ENCODE measurements at places on chromosomes 6 and 20. TPM values are rescaled to one million over a fixed set of nuclear protein-coding genes. Genes with fewer than 3 reads are reported as not detected.

Gene PRICKLE4
- 1.1 TPM for total RNA-seq

Gene OPRL1
- 0.34 TPM for total RNA-seq

Gene CHRNA4
- not detected for total RNA-seq

Gene SLC32A1
- not detected for total RNA-seq

Gene ESR1
- total RNA-seq: under 0.01 TPM

Gene SEL1L2
- total RNA-seq: not detected

Gene ANKRD66
- not detected for total RNA-seq

Gene MEP1A
- total RNA-seq: 0.07 TPM

Gene VIP
- total RNA-seq: 0.14 TPM

Gene GGT7
- 1.4 TPM for total RNA-seq

Gene CAGE1
- total RNA-seq: under 0.01 TPM

Gene FOXQ1
- 11.0 TPM for total RNA-seq

Gene JPH2
- 0.68 TPM for total RNA-seq

Gene RIN2
- 27.7 TPM for total RNA-seq

Gene TNFRSF6B
- 5.5 TPM for total RNA-seq

Gene GTSF1L
- not detected for total RNA-seq

Gene COL11A2
- under 0.01 TPM for total RNA-seq

Gene IMPG1
- total RNA-seq: not detected

Gene DEFB132
- total RNA-seq: not detected

Gene TRIM15
- total RNA-seq: not detected

Gene FLRT3
- total RNA-seq: 34.2 TPM

Gene PLCB4
- total RNA-seq: 1.0 TPM

Gene PET117
- 20.1 TPM for total RNA-seq

Gene ZNF334
- 7.9 TPM for total RNA-seq

Gene ARMH2
- not detected for total RNA-seq

Gene COL21A1
- 9.9 TPM for total RNA-seq

Gene PDYN
- total RNA-seq: not detected

Gene TMEM200A
- under 0.01 TPM for total RNA-seq

Gene SPATS1
- not detected for total RNA-seq

Gene CLIC5
- not detected for total RNA-seq

Gene PDE7B
- total RNA-seq: 0.14 TPM

Gene MAPK13
- total RNA-seq: 55.0 TPM

Gene RAD21L1
- not detected for total RNA-seq

Gene FUT9
- total RNA-seq: under 0.01 TPM

Gene AIF1
- total RNA-seq: not detected

Data from nasal cavity respiratory epithelium epithelial cell of viscerocranial mucosa (primary cell).